Suprapubic skin (tissue), 4 donors: ENCODE measurements at places on chromosomes 16 and 17. TPM values are rescaled to one million over a fixed set of nuclear protein-coding genes. Genes with fewer than 3 reads are reported as not detected.

The RHBDF2 gene
- 55.8 TPM for total RNA-seq

- DNase-seq, result no peak
Observed at GRCh38 chr17:72967977-72968585, 124.4 kb downstream of the SLC39A11 start.

GRCh38 chr16:72620853-72621252 lies 427.1 kb downstream of the ZFHX3 start:
- DNase-seq, result no peak

- no peak for DNase-seq
Observed at GRCh38 chr17:44359458-44360143, 4.1 kb downstream of the FAM171A2 start.

- DNase-seq, result no peak
Observed at GRCh38 chr17:41231731-41232130, 518 bp upstream of the KRTAP9-3 start.

DNA sequence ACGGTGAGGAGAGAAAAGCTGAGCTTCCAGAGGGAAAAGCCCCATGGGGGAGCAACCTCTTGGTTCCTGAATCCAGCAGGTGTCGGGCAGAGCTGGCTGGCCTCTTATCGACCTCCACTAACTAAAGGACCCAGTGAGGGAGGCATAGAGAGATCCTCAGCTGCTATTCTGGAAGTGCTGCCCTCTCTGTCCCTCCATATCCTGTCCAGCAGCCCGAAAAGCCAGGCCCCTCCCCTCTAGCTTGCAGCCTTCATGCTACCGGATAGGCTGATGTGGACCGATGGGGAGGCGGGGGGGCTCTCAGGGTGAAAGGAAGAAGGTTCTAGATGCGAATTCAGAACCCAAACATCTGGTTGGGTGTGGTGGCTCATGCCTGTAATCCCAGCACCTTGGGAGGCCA lies 24.9 kb downstream of the MXRA7 start:
- no peak for DNase-seq
